Chondrocyte (in vitro differentiated cells): ENCODE measurements at places on chromosomes 2 and 18. TPM values are rescaled to one million over a fixed set of nuclear protein-coding genes. Genes with fewer than 3 reads are reported as not detected.

GRCh38 chr18:62586781-62587487, 64.1 kb downstream of the ZCCHC2 start:
- DNase-seq, result no peak
- peaks cover 5% of the 10 kb centered on the region for H3K36me3 ChIP-seq
- H3K27ac ChIP-seq, result no peak overlapping the region
- no peak overlapping the region for H3K4me3 ChIP-seq
- no peaks in the 10 kb centered on the region for H3K27me3 ChIP-seq

GRCh38 chr2:129242269-129242668, 737.2 kb upstream of the RAB6C start:
- H3K36me3 ChIP-seq, result no peaks in the 10 kb centered on the region
- peaks cover 5% of the 10 kb centered on the region for H3K27me3 ChIP-seq
- no peak for DNase-seq
- no peaks in the 10 kb centered on the region for H3K4me1 ChIP-seq
- H3K4me3 ChIP-seq, result no peak overlapping the region
- H3K27ac ChIP-seq, result no peak overlapping the region

DNA sequence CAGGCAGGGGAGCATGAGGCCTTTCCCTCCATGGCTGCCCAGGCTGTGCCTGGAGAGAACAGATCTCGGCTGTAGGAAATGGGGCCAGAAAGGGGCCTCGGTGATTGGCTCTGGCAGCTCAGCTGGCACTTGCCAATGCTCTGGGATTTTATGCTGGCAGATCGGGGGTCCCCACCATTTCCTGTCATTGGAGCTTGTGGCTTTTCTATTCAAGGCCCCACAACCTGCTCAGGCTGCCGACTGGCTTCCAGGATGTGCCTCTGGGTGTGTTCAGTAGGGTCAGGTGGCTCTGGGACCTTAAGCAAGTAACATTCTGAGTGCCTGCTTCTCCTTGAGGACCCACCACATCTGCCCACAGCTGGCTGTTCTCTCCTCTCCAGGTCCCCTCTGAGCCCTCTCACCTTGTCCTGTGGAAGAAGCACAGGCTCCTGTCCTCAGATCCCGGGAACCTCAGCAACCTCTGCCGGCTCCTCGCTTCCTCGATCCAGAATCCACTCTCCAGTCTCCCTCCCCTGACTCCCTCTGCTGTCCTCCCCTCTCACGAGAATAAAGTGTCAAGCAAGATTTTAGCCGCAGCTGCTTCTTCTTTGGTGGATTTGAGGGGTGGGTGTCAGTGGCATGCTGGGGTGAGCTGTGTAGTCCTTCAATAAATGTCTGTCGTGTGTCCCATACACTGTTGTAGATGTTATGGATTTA, 4.2 kb downstream of the GNLY start:
- no peak overlapping the region for H3K4me3 ChIP-seq
- DNase-seq, result no peak
- H3K27me3 ChIP-seq, result no peaks in the 10 kb centered on the region
- no peaks in the 10 kb centered on the region for H3K36me3 ChIP-seq
- H3K4me1 ChIP-seq, result peaks cover 13% of the 10 kb centered on the region

DNA sequence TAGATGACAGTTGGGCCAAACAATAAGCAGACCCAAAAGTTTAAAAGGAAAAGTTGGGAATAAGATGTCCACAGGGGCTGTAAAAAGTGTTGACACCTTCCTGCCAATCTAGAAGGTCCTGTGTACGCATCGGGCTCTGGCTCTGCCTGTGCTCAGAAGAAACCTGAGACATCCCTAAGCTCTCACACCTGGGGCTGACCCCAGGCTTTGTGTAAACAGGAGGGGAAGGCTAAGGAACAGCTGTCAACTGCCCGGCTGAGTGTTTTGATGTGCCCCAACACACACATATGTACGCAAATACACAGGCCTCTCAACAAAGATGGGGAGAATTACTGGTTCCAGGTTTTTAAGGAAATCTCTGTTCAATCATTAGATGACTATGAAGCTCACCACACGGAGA, 59.5 kb downstream of the TMEM131 start:
- no peaks in the 10 kb centered on the region for H3K27me3 ChIP-seq
- no peak for DNase-seq
- H3K36me3 ChIP-seq, result no peaks in the 10 kb centered on the region
- H3K4me3 ChIP-seq, result no peak overlapping the region
- peaks cover 43% of the 10 kb centered on the region for H3K4me1 ChIP-seq
- H3K27ac ChIP-seq, result peak overlapping the region; percentile 69

DNA sequence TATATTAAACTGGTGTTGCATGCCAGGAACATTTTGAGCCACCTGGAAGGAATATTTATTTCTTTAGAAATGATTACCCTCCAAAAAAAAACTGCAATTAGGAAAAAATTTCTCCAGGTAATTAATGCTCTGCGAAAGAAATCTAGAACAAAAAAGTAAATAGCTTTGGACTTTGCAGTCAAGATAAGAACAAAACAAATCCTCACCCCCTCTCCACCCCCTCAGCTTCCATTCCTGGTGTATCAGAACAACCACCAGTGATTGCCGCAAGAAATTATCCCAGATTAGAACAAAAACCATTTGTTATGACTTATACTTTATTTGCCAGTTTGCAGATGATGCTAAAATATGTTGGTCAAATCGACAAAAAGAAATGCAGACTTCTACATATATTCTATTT, 17.0 kb upstream of the TCF7L1 start:
- H3K27ac ChIP-seq, result no peak overlapping the region
- DNase-seq, result no peak
- peaks cover 5% of the 10 kb centered on the region for H3K27me3 ChIP-seq
- peaks cover 5% of the 10 kb centered on the region for H3K4me1 ChIP-seq
- no peak overlapping the region for H3K4me3 ChIP-seq

DNA sequence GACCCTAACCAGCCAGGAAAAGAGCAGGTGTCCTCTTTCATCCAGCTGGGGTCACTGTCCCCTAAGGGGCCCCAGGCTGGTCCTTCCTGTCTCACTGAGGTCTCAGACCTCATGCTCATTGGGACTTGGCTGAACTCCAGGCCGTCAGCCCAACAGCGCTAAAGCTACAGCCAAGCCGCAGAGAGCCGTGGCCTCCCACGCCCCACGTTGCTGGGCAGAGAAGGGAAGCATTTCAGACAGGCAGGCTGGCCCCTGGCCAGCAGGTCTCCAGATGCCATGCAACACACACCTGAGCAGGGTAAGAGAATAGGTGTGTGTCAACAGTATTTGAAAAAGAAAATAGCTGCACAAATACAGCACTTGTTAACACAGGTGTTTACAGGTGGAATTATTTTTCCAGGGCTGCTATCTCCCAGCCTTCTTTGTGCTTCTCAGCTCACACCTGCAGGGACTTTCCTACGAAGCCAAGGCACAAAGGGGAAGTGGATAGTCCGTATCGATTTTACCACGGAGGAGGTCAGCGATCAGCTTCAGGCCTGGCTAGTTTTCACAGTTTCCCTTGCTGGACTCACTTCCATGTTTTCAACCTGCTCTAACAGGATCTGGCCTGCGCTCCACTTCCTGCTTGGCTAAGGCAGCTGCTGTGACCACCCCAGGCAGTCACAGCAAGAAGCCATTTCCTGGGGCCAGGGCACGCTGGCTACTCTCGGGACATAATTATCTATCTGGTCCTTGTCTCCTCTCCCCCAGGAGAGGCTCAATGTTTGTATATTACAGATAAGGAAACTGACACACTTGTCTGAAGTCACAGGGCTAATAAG, 156.1 kb upstream of the ID2 start:
- H3K4me1 ChIP-seq, result peaks cover 8% of the 10 kb centered on the region
- no peak for DNase-seq
- peaks cover 9% of the 10 kb centered on the region for H3K27me3 ChIP-seq
- H3K27ac ChIP-seq, result no peak overlapping the region
- no peak overlapping the region for H3K4me3 ChIP-seq
- no peaks in the 10 kb centered on the region for H3K36me3 ChIP-seq

DNA sequence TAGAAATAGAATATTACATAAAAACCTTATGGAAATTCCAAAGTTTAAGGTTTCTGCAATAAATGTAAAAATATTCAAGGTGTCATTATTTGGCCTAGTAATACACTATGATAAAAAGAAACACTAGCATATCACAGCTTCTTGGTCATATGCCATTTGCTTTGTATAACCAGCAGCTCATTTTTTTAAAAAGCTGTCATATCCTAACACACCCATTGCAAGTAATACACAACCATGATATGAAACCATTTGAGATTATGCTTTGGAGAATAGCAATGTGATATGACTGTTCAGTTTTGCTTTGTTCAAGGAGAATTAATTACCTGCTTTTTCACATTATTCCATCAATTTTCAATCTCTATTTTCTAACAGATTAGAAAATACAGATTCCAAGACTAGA, 149.0 kb downstream of the IKZF2 start:
- H3K27ac ChIP-seq, result no peak overlapping the region
- DNase-seq, result no peak
- no peaks in the 10 kb centered on the region for H3K27me3 ChIP-seq
- peaks cover 9% of the 10 kb centered on the region for H3K36me3 ChIP-seq

DNA sequence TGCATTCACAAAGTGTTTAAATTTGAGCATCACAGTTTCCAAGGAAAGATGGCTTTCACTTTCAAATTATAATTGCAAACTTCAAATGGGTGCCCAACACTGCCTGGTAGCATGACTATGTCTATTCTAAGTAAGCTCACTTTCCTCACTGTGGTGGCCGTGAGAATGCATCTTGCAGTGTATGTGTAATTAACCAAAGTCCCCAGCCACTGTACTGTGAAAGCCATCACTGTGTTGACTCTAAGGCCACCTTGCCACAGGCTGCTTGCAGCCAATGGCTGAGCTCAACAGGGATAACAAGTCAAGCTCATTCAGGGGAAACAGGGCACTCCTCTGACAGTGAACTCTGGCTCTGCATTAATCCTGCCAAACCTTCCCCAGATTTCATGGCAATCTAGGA, 43.3 kb upstream of the LGALSL start:
- H3K4me1 ChIP-seq, result peaks cover 10% of the 10 kb centered on the region
- H3K27ac ChIP-seq, result no peak overlapping the region

DNA sequence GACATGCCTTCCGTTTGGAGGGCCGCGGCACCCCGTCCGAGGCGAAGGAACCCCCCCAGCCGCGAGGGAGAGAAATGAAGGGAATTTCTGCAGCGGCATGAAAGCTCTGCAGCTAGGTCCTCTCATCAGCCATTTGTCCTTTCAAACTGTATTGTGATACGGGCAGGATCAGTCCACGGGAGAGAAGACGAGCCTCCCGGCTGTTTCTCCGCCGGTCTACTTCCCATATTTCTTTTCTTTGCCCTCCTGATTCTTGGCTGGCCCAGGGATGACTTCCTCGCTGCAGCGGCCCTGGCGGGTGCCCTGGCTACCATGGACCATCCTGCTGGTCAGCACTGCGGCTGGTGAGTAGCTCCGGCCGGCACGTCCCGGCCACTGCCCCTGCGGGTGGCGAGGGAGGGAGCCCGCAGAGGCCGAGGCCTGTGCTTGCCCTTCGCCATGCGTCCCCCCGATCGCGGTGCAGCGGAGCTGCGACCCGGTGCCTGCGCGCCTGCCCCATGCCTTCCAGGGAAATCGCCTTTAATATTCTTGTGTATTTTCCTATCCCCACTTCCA, 1.2 kb downstream of the BMPR2 start:
- H3K4me1 ChIP-seq, result peaks cover 43% of the 10 kb centered on the region
- peak overlapping the region; percentile 99 for H3K4me3 ChIP-seq
- H3K27me3 ChIP-seq, result no peaks in the 10 kb centered on the region
- H3K27ac ChIP-seq, result peak overlapping the region; percentile 98

The SERPINB13 gene
- not detected in 3 replicates for total RNA-seq

The SPATA3 gene
- total RNA-seq, result not detected in 3 replicates
